ENCODE measurements at places on chromosomes 1 and 21.

- DNase-seq = no peak
Observed at GRCh38 chr21:14541841-14542490, 4.1 kb downstream of the SAMSN1 start.

DNA sequence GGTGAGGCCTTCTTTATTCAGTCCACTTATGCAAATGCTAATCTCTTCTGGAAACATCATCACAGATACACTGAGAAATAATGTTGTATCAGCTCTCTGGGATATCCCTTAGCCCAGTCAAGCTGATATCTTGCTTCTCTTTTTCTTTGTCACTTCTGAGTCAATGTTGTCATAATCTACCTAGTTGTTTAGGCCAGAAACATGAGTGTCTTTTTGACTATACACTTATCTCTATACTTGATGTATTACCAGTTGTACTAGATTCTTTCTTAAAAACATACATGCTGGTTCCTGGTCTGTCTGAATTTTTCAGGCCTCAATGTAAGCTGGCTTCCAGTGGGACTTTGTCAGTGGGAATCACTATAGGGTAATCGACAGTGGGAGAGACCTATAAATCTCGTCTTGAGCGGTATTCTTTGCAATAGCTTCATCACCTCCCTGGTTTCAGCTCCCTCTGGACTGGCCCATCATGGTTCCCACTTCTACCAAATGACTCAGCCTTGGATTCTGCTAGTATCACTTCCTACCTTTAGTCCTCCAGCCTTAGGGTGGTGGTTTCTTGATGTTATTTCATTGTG, 135.2 kb upstream of the CYYR1 start:
- DNase-seq = no peak

GRCh38 chr21:36344931-36345330, 24.9 kb downstream of the MORC3 start:
- DNase-seq = no peak

DNA sequence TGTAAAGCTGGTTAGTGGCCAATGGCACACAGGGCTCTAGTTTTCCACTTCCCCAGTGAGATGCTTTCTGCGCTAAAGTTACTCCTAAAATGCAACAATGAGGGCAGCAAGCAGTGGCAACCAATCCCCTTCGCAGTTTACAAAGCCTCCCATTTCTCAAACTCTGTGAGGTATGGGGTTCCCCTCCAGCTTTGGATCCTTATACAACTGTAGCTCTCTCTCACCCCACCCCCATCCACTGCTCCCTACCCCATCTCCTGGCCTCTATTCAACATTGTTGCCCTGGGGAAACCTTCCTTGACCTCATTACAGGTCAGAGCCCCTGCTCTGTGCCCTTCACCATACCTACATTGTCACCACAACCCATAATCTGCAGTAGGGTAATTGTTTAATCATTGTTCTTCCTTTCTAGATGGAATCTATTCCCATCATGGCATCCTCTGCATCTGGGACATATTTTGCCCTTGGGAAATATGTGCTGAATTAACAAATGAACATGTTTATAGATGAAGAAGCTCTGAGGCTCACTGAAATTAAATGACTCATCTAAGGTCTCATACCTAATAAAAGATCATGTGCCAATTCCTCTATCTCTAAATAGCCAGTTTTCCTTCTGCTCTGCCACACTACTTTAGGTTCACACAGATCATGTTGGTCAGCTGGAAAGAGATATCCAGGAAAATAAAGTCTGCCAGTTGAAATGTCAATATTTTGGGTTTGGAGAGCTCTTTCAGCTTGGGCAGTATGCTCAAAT, 12.6 kb downstream of the KIAA0040 start:
- DNase-seq = no peak

GRCh38 chr1:112146201-112146715, 156.8 kb upstream of the KCND3 start:
- no peak for DNase-seq

DNA sequence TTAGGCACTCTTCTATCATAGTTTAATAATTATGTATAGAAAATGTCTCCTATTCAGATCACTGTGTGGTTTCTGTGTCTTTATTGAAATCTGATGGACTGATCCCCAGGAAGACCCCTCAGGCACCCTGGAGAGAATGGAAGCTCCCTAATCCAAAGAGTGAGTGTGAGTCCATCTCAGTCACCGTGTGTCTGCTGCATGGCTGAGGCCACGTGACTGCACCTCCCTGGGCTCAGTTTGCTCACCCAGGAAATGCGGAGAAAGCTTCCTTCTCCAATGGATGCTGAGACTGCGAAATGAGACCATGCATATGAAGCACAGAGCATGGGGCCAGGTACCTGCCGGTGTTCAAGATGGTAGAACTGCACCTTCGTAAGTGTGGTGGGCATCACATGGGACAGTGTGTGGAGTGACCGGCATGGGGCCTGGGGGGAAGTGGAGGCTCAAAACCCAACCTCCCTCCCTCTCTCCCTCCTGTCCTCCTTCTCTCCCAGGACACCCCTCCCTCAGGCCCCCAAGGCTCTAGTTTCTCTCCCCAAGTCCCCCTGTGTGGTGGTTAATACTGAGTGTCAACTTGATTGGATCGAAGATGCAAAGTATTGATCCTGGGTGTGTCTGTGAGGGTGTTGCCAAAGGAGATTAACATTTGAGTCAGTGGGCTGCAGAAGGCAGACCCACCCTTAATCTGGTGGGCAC, 557.5 kb downstream of the PTPRU start:
- DNase-seq = no peak
